Osteoblast (primary cell): ENCODE measurements at places on chromosomes 12 and 14. TPM values are rescaled to one million over a fixed set of nuclear protein-coding genes. Genes with fewer than 3 reads are reported as not detected.
A peak's percentile ranks its signal among the peaks of the same experiment; 100 is the strongest.

KLC1 gene
- 198 and 205 TPM in 2 replicates for total RNA-seq

MYF6 gene
- total RNA-seq, result not detected in 2 replicates

MYH6 gene
- under 0.01 TPM in 1 of 2 replicates, not detected in the other for total RNA-seq

STYK1 gene
- under 0.01 TPM in 2 replicates for total RNA-seq

- DNase-seq, result peak; percentile 87
These were observed 74.0 kb downstream of the RPS29 start for GRCh38 chr14:49512147-49512551.
